ENCODE measurements at places on chromosomes 1 and 21.

DNA sequence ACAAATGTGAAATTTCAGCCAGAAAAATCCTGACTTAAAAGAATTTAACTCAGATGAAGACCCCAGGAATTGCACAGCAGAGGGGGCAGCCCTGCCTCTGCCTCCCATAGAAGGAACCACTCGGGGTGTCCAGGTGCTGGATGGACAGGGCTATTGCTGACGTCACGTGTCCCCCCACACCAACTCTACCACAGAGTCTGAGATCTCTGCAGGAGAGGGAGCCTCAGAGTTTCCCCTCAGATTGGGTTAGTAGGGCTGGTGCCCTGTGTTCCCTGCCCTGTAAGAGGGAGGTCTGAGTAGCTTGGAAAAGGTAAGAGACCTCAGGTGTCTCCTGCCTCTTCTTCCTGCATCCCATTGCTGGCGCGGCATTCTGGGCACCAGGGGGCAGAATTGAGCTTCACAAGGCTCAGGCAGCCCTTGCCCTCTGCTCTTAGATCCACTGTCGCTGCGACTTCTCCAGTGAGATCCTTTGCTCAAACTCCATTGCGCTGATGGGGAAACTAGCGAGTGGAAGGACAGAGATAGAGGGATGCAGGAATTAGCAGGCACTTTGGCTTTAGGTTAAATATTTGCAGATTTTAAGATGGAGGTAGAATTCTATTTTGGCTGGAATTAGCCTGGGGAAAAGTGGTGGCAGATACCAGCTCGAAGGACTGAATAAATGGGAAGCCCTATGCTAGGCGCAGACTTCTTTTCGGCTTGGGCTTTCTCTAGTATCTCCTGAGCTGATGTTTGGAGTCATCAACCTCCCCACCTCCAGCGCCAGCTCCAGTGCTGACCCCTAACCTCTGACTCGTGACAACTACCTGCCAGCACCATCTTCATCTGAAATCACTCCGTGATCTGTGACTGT, 42.8 kb upstream of the DMBX1 start:
- DNase-seq, result no peak

DNA sequence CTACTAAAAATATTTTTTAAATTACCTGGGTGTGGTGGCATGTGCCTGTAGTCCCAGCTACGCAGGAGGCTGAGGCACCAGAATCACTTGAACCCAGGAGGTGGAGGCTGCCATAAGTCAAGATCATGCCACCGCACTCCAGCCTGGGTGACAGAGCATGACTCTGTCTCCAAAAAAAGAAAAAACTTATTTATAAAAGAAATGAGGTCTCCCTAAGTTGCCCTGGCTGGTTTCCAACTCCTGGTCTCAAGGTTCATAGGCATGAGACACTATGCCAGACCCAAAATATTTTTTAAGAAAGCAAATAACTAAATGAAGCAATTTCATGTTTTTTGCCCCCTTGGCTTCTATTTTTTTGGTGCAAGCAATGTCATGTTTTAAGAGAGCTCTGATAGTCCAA, 32.9 kb downstream of the EIF4G3 start:
- DNase-seq, result no peak

DNA sequence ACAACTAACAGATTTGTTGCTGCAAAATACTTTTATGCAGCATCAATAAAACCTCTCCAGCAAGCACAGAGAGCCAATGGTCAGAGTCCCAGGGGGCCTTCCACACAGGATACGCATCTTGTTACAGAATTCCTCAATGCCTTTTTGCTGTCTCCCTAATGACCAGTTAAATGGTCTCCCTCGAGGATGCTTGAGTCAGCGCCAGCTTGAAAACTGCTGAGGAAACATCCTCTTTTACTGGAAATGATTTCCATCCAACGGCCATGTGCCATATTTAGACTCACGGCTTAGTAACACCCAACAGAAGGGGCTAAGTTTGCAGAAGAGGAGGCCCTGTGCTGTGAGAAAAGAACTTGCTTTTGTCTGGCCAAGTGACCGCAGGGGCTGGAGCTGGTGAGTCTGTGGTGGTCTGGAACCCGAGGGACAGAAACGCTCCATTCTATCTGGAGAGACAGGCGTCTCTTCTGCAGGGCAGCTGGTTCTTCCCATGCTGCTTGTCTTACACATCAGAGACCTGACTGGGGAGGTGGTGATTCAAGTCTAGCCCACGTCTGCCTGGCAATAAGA, 496.4 kb downstream of the SETD4 start:
- peak; percentile 93 for DNase-seq

DNA sequence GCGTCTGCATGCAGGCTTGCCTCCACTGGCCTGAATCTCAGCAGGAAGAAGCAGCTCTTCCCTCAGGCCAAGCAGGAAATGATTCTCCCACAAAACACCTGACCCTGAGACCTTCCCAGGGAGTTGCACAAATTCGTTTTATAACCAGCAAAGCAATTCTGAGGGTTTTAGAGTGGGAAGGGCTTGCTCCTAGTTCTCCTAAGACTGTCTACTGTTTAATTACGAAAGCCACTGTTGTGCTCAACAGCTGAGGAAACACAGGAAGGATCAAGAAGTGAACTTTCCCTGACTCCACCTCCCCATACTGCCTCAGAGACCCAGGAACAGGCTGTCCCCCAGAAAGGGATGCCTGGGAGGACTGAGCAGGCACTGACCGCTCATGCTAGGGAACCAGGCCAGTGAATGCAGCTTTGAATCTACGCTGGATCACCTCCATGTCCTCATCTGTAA, 37.0 kb upstream of the PUM1 start:
- peak; percentile 80 for DNase-seq

GRCh38 chr1:7520496-7520895, 250.6 kb upstream of the VAMP3 start:
- no peak for DNase-seq

DNA sequence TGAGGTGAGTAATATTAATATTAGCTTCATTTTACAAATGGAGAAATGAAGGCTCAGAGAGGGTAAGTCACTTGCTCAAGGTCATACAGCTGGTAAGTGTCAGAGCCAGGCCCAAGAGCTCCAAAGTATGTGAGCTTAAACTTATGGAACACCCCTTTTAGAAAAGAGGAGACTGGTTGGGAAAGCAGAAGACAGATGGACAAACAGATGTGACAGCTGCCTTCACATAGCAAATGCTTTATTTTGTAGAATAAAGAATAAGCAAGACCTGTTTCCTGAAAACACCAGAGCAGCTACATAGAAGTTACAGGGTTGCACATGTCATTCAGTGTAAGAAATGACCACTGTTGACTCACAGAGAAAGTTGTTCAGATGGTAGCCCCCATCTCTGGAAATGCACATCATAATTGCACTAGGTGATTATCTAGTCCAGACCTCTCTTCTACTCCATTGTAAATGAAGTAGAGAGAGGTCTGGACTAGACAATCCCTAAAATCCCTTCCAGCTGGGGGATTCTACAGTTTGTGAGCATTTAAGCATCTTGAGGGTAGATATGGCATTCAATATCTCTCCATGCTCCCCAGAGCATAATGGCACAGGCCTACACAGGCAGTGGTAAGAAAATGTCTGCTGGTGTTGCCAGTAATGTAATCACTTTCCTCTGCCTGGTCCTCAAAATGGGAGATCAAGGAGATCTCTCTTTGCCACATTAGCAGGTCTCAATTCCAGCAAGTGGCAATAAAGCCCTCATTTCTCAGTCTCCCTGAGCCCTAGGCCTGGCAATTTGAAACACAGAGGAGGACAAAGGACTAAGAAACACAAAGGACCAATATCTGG, 188.2 kb upstream of the FGGY start:
- no peak for DNase-seq

GRCh38 chr1:38031513-38031866, 15.1 kb downstream of the POU3F1 start:
- no peak for DNase-seq

GRCh38 chr1:66751160-66751559, 1.1 kb upstream of the DYNLT5 start:
- DNase-seq, result no peak

DNA sequence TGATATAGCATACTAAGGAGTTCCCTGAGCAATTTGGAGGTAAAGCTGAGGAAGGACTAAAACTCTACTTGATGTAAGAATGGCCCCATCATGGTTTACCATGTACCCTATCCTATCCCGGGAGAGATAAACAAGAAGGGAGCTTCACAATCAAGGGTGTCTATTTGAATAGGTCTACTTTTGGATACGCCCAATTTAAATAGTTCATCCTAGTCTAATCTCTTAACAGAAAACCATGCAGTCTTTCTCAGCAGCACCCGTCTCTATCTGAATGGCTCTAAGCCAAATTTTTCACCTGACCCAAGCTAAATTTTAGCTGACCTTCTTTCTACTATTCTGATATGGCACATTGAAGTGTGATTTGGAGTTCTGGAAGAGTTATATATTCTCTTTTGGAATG, 122.0 kb downstream of the TNNI3K start:
- no peak for DNase-seq

DNA sequence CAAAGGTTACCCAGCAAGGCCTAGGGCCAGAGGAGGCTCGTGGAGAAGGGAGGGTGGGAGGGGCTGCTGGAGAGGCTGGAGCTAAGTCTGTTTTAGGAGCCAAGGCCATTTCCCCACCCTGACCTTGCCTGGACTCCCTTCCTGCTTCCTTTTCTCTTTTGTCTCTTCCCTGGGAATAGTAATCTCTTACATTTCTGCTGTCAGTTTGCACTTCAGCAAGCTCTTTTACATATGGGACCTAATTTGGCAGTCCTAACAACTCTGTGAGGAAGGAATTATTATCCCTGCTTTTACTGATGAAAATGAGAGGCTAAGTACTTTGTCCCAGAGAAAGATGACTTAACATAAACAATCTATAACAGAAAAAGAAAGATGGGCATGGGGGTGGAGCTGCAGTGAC, 13.8 kb downstream of the OPTC start:
- no peak for DNase-seq

- DNase-seq, result no peak
Measured at GRCh38 chr1:7010534-7011200, 225.4 kb downstream of the CAMTA1 start.

DNA sequence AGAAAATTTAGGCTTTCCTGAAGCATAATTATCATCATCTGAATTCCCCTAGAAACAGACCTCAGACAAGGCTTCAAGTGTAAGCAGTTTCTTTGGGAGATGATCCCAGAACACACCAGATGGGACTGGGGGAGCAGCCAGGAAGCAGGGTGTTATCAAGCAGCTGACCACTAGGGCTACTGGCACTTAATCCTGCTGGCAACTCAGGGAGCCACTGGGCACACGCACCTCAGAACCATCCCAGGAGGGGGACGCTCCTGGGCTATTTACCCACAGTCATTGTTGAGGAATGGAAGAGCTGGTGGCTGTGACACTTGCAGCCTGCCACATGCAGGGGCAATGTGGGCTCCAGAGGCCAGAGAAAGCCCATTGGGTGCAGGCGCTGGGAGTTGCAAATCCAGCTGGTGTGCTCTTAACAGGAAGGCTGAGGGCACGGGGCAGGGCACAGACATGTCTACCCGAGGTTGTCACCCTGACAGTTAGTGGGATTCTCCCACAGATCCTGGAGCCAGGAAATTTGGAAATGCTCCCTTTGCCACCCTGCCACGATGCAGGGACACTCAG, 15.1 kb upstream of the IL22RA1 start:
- DNase-seq, result no peak

DNA sequence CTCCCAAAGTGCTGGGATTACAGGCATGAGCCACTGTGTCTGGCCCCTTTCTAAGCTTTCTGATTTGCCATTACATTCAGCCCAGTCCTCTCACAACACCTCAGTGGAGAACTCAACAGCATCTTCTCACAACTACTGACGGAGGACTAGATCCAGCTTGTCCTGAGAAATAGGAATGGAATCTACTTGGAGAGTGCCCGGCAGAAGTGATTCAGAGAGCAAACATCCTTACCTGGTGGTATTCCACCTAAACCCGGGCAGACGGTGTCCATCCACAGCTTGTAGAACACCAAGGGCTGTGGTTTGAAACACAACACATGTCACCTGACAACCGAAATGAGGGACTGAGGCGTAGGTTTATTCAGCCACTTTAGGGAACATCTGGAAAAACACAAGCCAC, 28.8 kb upstream of the CCSAP start:
- no peak for DNase-seq

- DNase-seq, result peak; percentile 39
Measured at GRCh38 chr1:151980287-151981177, 13.1 kb downstream of the S100A10 start.

DNA sequence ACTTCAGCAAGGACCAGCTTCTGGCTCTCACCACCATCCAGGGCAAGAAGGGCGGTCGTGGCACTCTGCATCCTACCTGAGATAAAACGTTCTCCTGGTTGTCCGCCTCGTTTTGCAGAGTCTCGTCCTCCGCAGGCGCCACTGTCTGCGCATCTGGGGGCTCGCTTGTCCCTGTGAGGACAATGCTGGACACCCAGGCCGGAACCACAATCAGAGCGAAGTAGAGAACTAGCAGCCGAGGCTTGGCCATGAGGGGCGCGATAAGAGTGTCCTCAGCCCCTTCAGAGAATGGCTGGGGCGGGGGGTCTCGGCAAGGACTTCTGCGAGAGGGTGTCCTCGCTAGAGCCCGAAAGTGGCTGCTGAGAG, 505 bp downstream of the OLFML2B start:
- no peak for DNase-seq

DNA sequence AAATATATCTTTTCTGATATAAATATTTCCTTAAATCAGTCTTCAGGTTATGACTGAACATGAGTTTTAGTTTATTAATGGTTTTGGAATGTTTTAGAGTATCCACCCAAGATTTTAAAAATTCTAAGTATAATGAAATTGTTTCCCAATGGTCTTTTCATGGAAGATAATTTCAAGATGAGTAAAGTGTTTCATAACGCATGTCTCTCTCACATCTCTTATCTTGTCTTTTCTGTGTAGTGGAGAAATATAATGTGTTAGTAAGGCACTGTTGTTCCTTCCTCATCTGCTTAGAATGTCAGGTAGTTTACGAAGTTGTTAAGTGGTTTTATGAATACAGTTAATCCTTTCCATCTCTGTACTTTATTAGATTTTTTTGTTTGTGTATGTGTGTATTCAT, 49.6 kb downstream of the PLA2G4A start:
- DNase-seq, result no peak

GRCh38 chr21:32757804-32758203, 13.8 kb downstream of the PAXBP1 start:
- DNase-seq, result no peak

All from BJ (cell line).